NCI-H1092 (cell line): ENCODE measurements at places on chromosomes 5 and 9.

DNA sequence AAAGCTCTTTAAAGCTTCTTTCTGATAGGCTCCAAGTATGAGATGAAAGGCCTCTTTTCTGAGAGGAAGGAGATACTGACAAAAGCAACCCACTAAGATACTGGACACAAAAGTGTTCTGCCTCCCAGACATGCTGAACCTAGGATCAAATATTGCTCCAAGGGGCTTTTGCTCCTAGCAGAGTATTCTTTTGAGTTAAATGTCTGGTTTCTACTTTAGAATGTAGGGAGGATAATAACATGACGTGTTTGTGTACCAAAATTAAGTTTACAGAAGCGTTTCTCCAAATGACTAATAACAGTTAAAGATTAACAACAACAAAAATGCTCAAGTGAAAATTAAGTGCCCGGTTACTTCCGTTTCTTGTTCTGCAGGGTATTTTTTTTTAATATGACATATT lies 2293.3 kb upstream of the C9orf72 start:
- no peak for DNase-seq

GRCh38 chr5:117271656-117272055 lies 697.0 kb upstream of the SEMA6A start:
- DNase-seq, result no peak

GRCh38 chr5:156379206-156379605 lies 52.2 kb downstream of the SGCD start:
- DNase-seq, result no peak

DNA sequence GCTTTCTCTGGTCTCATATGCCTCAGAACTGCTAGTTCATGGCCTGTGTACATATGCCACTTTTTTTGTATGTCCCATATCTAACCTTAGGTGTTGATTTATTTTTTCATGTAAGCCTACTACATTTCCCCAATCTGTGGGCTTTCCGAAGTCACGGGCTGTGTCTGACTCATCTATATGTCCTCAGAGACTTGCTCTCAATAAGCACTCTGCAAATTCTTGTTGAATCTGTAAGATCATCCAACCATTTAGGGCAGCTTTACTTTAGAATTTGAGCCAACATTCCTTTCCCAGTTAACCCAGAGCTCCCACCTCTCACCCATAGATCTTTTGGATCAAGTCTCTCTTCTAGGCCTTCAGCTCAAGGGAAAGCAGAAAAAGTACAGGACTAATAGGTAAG lies 263.4 kb downstream of the SEC61B start:
- DNase-seq, result no peak

- no peak for DNase-seq
Measured at GRCh38 chr9:98219794-98220370, 27.4 kb upstream of the CORO2A start.

DNA sequence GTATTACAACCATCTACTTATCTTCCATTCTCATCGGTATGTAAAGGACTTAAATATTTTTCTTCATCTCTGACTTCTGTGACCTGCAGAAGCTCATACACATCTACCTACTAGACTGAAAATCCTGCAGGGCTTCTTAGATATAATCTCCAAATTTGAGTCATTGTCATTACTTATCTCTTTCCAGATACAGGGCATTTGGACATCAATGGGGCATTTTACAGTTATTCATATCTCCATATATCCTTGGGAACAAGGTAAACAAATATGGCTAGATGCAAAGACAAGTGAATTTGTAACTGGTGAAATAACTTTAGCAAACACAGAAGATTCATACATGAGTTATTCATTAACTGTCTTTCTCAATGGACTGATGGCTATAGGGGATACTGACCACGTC lies 37.7 kb upstream of the IL7R start:
- no peak for DNase-seq

DNA sequence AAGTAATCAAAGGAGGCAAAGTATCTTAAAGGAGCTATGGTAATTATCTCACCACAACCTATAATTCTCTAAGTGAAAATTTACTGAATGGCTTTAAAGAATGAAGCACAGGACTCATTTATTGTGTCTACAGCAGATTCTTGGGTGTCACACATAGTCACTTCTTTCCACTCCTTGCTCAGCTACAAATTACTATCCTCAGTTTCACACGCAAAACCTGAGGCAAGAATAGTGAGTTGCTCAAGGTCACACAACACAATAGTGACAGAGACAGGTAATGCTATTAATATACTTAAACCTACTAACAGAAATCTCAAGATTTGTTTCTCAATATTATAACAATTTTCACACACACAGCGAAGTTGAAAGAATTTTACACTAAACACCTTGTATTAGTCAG lies 120.9 kb upstream of the STK32A start:
- DNase-seq, result no peak

- no peak for DNase-seq
Measured at GRCh38 chr5:5037674-5038073, 102.5 kb upstream of the ADAMTS16 start.

DNA sequence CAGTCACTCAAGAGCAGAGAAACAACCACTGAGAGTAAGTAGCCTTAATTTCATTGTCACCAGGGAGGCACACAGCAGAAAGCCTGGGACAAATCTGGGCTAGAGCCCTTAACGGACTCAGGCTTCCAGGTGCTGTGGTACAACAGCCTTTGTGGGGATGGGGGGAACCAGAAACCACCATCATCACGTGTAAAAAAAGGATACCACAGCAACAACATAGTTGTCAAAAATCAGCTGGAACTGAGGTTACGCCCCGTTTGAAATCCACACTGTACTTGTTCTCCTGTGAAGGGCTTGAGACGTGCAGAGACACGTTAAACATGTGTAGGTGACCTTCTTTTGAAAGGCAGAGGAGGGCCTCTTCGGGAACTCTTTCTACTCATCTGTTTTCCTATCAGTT lies 16.6 kb upstream of the PLPP1 start:
- no peak for DNase-seq

DNA sequence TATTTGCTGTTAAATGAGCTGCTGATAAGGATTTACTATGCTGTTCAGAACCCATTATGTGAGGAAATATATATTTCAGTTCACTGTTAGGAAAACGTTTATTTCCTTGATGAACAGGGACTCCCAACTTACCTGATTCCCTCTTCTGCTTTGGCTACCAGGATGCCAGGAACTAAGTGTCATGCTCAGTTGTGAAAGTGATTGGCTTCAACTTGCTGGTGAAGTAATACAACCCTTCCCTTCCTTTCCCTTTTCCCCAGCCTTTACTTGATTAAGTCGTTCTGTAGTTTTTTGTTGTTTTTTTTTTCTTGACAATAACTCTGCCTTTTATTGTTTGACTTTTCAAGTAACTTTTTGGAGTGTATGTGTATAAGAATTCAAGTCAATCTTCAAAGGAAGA lies 309.3 kb downstream of the DOCK8 start:
- no peak for DNase-seq

DNA sequence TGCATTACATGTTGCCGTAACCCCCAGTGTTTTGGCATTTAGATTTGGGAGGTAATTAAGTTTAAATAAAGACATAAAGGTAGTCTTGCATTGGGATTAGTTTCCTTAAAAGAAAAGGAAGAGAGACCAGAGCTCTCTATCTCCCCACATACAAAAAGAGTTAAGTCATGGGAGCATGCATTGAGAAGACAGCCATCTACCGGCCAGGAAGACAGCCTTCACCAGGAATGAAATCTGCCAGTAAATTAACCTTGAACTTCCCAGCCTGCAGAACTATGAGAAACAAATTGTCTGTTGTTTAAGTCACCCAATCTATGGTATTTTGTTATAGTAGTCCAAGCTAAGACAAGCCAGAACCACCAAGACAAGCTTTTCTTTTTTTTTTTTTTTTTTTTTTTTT lies 567.0 kb upstream of the CDH18 start:
- no peak for DNase-seq

DNA sequence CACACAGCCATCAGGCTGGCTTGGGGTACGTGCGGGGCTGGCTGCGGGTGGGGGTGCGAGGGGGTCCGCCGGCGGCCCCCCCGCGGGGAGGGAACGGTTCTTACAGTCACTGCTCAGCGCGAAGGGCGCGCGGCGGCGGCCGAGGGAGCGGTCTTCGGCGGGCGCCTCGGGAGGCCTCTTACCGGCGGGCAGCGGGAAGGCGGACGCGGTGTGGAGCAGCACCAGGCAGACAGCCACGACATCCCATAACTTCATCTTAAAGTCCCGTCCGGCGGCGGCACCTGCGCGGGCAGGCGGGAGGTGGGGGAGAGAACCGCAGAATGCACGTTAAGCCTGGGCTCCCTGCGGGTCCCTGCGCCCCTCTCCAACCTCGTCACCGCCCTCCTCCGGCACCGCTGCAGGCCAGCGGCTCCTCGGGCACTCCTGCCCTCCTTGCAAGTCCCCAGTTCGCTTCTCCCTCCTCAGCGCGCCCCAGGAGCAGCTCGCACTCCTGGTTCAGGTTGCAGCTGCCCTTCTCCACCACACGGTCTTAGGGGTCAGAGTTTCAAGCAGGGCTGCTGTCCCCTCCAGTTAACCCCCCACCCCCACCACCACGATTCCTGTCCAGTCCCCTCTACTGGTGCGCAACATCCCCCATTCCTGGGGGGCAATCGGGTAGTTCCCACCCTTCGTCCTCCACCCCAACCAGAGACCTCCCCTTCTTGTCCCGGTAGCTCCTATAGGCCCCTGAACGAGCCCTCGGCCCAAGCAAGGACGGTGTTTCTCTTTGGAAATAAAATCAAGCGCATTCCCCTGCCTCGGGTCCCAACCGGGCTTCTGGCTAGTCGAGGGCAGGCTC lies 5.1 kb downstream of the GDNF start:
- no peak for DNase-seq

DNA sequence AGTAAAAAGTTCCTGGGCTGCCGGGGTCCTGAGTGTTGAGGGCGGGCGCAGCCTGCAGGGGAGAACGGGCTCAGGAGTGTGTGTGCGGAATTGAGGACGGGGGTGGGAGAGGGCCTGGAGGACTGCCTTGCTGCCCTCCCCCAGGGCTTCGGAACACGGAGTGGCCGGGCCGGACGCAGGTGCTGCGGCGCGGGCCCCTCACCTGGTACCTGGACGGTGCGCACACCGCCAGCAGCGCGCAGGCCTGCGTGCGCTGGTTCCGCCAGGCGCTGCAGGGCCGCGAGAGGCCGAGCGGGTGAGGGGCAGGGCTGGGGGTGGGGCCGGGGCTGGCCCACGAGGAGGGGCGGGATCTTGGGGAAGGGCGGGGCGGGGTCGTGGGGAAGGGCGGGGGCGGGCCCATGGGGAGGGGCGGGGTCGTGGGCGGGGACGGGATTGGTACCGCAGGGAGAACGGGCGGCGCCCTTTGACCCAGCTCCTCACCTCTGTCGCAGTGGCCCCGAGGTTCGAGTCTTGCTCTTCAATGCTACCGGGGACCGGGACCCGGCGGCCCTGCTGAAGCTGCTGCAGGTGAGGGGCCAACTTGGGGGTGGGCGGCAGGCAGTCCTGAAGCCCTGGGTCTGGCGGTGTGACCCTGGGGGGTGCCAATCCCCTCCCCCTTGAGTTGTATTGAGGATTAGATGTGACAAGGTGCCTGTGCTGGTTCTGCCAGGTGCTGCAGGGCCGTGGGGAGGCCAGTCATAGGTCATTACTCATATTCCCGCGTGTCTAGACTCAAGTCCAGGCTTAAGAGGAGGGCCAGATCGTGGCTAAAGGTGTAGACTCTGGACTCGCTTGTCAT lies 7.1 kb downstream of the FPGS start:
- DNase-seq, result no peak

- peak; percentile 47 for DNase-seq
Measured at GRCh38 chr9:37963936-37964739, 60.2 kb upstream of the SLC25A51 start.

DNA sequence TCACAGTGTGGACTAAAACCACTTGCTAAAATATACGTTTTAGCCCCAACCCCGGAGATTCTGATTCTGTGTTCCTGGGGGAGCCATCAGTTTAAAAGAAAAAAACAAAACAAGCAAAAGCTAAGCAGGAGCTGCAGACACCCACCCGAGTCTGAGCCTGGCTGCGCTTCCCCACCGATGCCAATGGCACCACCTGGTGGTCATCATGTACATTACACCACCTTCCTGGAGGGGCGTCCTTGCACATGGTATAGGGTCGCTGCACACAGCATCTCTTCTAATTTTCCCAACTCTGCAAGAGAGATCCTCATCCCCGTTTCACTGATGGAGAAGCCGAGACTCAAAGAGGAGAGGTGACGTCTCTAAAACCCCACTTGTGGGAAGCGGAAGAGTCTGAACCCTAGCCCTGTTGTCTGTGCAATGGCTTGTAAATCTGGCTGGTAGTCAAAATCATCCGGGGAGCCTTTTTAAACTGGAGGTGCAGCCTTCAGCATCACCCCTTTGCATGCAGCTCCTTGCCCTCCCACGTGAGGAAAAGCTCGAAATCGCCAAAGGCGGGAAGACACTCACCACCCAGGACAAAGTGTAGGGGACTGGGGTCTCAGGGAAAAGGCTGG lies 23.1 kb upstream of the CNOT6 start:
- DNase-seq, result peak; percentile 2

GRCh38 chr9:35627575-35627974 lies 9.4 kb upstream of the CD72 start:
- no peak for DNase-seq

GRCh38 chr9:127934986-127935385 lies 2.7 kb downstream of the DPM2 start:
- no peak for DNase-seq

GRCh38 chr5:166276006-166276405 lies 2015.4 kb upstream of the WWC1 start:
- DNase-seq, result no peak

DNA sequence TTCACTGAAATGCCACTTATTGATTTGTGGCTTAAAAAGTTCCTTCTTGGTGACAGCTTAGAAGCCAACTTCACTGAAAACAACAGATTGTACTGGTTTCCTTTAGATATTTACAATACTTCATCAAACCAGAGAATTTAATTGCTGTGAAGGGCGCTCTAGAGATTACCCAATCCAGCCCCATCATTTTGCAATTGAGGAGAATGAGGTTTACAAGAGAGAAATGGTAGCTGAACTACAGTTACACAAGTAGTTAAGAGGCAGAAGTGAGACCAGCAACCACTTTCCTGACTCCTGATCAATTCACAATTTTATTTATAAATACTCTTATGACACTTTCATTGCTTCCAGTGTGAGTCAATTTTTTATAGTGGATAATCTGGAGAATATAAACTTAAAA lies 103.5 kb upstream of the APC start:
- DNase-seq, result no peak

DNA sequence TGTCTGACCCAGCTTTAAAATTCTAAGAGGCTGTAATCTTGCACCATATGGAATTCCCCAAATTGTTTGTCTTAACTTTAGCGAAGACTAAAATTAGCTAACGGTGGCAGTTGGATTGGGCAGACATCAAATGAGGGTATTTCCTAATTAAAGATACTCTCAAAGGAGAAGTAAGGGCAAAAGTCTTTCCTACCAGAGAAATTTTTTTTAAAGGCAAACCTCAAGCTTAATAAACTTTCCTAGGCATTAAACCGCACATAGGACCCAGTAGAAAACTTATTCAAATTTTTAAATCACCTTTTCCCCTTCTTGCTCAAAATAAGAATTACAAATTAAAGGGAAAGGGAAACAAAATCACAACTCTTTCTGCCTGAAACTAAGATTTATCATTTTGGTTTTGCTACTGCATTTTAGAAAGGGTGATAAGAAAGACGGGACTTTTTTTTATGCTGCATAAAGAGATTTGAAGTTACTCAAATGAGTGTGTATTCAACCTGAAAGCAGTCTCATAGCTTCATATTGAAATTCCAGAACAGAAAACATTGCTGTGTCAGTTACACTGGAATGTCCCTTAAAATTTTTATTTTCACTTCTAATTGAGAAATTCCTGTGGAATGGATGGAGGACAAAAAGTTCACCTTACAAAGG lies 189.1 kb upstream of the PTGER4 start:
- no peak for DNase-seq
